ENCODE measurements at places on chromosomes 7 and 10.

DNA sequence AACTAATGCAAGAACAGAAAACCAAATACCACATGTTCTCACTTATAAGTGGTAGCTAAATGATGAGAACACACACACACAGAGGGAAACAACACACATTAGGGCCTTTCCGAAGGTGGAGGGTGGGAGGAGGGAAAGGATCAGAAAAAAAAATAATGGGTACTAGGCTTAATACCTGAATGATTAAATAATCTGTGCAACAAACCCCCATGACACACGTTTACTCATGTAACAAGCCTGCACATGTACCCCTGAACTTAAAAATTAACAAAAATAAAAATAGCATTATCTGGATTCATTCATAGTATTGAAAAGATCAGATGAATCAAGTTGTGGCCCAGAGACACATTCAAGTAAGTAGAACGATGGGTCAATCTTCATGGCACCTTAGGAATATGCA, 159.5 kb upstream of the POT1 start:
- no peak for DNase-seq

DNA sequence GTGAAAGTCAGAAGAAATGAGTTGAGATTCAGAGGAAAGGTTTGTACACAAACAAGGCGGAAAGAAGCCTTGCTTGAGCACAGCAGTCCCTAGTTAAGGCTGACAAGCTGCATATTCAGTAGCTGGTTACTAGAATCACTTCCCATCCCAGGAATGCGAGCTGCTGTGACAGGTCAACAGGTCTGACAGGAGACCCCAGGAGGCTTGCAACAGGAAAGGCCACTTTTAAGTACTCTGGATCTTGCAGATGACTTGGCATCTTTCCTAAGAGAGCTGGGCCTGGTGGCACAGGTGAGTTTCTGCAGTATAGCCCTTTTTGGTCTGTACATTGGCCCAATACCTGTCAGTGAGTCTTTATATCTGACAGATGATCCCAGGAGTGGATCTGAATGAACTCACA, 35.7 kb upstream of the UNC5B start:
- DNase-seq, result no peak

GRCh38 chr7:96061009-96061408, 260.9 kb downstream of the SLC25A13 start:
- no peak for DNase-seq

DNA sequence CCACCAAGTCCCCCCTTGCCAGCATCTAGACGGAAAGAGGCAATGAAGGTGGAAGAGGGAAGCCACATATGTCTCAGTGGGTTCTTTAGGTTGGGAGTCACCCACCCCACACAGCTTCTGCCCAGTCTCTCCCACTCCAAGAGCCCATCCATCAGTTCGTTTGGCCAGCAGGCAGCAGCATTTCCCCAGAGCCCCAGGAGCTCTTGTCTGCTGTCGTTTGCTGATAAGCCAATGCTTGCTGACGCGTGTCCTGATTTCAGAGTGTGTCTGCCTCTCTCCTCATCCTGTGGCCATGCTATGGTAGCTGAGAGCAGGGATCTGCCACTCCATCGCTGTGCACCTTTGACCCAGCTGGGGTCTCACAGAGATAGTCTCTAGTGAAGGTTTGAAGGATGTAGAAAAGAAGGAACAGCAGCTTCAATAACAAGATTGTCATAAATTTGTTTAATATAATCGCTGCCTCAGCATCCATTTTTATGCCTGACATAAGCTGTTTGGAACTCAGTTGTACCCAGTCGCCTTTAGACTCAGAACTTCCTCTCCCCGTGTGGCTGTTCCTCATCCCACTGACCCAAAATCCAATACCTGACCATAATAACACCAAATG, 39.4 kb upstream of the GDF10 start:
- peak; percentile 4 for DNase-seq

DNA sequence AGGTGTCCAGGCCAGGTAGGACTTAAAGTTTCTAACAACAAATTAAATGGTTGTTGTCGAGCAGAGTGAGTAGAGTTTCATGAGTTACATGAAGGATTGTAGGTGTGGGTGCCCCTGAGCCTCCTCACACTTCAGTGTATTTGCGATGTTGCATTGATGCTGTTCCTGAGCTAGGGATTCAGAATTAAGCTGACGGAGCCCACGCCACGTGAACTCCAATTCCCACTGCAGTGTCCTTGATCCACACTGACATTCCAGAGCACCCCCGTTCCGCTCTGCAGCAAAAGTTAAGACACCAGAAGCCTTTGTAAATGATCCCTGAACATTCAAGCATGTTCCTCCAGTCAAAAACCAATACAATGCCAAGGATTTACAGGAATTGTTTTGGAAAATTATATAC, 78.8 kb upstream of the SEC61G start:
- no peak for DNase-seq

DNA sequence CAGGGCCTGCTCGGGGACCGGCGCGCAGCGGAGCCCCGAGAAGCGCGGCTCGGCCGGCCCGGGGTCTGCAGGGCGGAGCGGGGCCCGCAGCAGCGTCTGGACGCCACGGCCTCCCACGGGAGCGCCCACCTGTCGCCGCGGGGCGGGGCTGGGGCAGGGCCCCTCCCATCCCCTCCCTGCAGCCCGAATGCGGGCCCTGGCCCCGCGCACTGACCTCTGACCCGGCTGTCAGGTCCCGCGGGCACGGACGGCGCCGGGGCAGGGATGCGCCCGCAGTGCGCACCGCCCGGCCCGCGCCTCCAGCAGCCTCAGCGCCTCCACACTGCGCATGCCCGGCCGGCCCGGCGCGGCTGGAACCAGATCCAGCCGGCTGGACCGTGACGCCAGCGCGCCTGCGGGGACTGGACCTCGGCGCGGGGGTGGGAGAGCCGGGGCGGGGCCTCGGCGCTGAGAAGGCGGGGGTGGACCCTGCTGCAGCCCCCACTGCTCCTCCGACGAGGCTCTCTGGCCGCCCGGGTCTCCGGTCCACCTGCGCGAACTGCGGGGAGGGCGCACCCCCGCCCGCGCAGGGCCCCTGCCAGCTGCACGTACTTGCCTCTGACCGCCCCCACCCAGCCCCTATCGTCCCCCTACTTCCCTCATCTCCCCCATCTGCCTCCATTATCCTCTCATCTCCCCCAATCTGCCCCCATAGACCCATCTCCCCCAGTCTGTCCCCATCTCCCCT, 16.1 kb upstream of the GPR146 start:
- DNase-seq, result peak; percentile 93

DNA sequence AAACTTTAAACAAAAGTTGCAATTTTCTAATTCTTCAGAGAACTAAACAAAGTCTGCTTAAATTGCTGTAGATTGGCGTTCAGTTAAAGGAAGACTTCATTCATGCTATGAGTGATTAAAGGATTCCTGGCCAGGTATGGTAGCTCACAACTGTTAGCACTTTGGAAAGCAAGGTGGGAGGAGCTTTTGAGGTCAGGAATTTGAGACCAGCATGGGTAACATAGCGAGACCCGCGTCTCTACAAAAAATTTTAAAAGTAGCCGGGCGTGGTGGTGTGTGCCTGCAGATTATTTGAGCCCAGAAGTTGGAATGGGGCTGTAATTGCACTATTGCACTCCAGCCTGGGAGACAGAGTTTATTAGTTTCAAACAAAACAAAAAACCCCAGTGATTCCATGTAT, 13.5 kb upstream of the SCRN1 start:
- no peak for DNase-seq

GRCh38 chr7:39507866-39508551, 58.2 kb upstream of the YAE1 start:
- DNase-seq, result no peak

DNA sequence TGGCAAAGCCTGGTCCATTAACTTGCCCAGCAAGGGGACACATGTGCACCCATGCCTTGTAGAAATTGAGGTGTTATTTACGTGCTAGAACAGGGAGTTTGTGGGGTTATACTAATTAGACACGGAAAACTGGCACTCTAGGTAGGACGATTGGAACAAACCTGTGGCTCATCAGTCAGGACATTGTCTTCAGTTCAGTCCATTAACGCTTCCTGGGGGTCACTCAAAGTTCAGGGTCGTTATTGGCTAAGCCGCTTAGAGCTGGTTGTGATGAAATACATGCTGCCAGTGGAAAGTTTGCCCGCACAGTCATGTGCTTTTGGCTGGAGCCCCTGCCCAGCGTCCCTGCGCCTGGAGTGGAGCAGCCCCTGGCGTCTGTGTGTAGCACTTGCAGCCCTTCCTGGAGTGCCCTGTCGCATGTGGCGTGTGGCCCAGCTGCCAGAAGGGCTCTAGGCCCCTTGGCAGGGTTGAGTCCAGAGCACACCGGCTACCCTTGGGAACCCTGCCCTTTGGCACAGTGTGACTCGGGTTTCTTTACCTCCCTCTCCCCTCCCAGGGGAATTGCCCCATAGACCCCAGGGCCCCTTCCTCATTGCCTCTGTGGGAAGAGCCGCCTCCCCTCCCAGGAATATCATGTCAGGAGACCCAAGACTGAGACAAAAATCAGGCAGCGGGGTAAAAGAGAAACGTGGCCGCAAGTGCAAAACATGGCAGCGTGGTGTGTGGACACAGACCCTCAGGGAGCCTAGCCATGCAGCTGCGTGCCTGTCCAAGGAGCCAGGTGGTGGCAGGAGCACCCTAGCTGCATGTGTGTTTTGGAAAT, 9.8 kb downstream of the ZNF775 start:
- peak; percentile 96 for DNase-seq
